ENCODE measurements at places on chromosomes 16 and 17.
A peak's percentile ranks its signal among the peaks of the same experiment; 100 is the strongest.

DNA sequence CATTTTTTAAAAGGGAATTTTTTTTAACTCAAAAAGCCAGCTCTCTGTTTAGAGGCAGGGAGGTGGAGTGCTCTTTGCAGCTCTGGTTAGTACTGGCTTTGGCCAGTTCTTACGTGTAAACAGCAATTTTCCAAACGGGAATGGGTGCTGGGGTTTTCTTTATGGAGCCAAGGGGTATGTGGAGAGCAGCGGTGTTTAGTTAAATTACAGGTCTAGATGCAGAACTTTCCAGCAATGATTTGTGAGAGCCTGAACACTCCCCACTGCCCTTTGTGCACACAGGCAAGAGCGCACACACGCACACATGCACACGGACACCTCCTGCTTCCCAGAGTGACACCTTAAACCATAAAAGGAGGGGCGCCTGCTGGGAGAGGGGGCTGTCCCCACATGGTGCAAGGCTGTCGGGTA is 140.2 kb downstream of the MSI2 start:
- DNase-seq = no peak

GRCh38 chr17:55402374-55402773 is 19.3 kb downstream of the MMD start:
- DNase-seq = no peak

DNA sequence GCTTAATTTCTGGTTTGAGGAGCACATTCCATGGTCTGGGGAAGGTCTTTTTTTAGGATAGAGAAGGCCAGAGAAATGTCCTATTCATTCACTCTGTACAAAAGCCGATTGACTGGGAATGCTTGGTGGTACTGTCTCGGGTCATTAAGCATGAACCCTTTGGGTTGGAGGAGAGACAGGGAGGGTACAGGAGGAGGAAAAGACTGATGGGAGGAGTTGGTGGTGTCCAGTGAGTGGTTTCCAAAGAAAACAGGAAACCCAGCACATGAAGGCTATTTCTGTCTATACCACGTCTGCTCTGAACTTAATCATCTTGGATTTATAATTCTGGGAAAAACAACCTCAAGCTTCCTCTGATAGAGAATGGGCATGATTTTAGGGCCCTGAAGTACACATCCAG is 111.9 kb downstream of the XYLT1 start:
- peak; percentile 7 for DNase-seq

- no peak for DNase-seq
These were observed 2.8 kb downstream of the CCL22 start for GRCh38 chr16:57361404-57361803.

Data from choroid plexus epithelial cell (primary cell).